ENCODE measurements at places on chromosomes 6 and 20.

GRCh38 chr6:39428816-39429215, 106.3 kb upstream of the KCNK16 start:
- no peak for DNase-seq

GRCh38 chr20:48703511-48704219, 124.1 kb downstream of the PREX1 start:
- no peak for DNase-seq

DNA sequence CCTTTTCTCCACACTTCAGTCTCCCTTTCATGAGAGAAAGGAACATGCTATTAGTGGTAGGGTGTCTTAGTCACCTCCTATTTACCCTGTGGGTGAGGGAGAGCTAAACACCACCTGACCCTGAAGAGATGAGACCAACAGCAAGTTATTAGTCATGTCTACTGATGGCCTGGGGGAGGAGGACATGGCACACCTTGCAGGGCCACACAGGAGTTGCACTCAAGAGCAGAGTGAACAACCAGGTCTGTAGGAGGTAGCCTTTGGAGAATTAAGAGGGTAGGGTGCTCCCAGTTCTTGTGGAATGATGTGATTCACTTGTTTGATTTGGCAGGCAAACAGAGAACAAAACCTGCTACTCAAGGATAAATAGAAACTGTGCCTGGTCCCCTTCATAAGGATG, 82.7 kb upstream of the FABP7 start:
- DNase-seq: no peak

GRCh38 chr6:139591075-139591865, 216.8 kb upstream of the CITED2 start:
- no peak for DNase-seq

GRCh38 chr6:104784884-104785283, 74.8 kb downstream of the HACE1 start:
- no peak for DNase-seq

GRCh38 chr6:13299403-13299821, 28.9 kb downstream of the TBC1D7 start:
- DNase-seq: no peak

- DNase-seq: no peak
Measured at GRCh38 chr6:157374889-157375443, 6.0 kb upstream of the ZDHHC14 start.

DNA sequence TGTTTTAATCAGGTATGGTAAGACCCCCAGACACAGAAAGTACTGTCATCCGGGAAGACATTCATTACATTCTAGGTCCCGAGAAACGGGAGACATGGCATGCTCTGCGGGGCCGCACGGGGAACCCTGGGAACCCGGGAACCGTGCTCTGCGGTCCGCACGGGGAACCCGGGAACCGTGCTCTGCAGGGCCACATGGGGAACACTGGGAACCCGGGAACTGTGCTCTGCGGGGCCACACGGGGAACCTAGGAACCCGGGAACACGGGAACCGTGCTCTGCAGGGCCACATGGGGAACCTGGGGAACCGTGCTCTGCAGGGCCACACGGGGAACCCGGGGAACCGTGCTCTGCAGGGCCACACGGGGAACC, 165.6 kb upstream of the SULF2 start:
- DNase-seq: no peak

GRCh38 chr6:170004585-170005210, 253.3 kb downstream of the ERMARD start:
- no peak for DNase-seq

- DNase-seq: no peak
Measured at GRCh38 chr20:38307371-38308046, 3.6 kb downstream of the BPI start.

- DNase-seq: no peak
Measured at GRCh38 chr20:4775322-4776078, 53.8 kb downstream of the PRND start.

- no peak for DNase-seq
Measured at GRCh38 chr6:110471726-110472365, 4.6 kb downstream of the SLC22A16 start.

DNA sequence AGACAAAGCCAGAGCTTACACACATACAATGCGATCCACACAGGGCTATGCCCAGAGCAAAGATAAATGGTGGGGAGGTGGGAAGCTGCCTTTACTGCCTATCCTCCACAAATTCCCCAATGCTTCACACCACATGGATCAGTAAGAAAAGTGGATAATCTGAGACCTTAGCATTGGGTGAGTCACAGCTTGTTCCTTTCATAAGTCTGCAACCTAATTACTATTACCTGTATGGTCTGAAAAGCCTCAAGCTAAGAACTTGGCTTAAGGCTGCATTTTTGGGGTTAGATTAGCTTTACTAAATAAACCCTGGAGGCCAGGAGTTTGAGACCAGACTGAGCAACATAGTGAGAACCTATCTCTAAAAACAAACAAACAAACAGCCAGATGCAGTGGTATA, 66.0 kb upstream of the BTBD3 start:
- DNase-seq: no peak

GRCh38 chr6:112288475-112288874, 34.1 kb upstream of the LAMA4 start:
- no peak for DNase-seq

DNA sequence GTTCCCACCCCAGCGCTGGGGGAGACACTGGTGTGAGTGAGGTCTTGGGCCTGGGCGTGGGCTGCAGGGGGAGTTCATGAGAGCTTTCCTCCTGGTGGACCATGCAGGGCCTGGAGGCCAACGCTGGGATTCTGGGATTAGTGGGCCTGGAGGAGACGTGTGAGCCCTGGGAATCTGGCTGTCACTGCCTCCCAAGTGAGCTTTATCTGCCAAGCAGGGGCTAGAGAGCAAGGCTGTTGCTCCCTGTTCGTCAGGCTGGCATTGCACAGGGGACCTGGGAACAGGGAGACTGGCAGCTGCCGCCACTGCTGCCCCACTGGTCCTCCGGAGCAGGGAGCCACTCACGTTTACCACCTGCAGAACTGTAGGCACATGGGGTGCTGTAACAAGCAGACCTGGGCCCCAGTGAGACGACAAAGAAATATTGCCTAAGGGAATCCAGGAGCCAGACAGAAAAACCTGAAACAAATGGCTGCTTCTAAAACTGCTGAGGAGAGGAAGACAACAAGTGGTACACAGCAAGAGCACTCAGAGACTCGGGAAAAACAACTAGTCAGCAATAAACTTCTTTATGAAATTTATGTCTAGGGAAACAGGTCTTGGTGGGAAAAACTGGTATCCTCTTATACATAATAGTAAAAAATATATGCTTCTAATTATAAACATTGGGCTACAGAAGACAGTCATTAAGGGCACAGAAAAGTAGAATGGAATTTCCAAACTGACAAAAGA, 45.2 kb downstream of the PPP1R3G start:
- no peak for DNase-seq

DNA sequence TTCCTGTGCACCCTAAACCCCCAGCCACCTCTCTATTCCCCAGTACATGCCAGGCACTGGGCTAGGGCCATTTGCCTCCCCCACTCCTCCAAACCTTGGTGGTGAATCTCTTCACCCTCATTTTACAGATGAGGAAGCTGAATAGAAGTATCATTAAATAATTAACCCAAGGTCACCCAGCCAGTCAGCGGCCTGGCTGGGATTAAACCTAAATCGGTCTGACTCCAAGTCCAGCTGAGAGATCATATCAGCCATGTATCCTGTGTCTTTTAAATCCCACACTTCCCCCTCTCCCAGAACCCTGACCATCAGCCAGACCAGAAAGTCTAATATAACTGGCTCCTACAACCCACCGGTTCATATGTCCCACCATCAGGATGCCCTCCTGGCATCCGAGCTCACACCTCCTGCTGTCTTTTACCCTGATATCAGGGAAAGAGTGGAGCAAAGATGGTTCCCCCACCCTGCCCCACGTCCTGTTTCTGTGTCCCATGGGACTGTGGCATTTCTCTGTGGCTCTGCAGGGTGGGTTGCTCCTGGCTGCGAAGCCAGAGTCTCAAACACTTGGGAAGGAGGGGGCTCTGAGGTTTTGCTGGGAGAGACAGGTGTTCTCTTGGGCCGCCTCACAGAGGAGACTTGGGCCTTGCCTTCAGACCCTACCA, 145.3 kb downstream of the VEGFA start:
- no peak for DNase-seq

GRCh38 chr6:54255886-54256285, 52.4 kb upstream of the TINAG start:
- no peak for DNase-seq

DNA sequence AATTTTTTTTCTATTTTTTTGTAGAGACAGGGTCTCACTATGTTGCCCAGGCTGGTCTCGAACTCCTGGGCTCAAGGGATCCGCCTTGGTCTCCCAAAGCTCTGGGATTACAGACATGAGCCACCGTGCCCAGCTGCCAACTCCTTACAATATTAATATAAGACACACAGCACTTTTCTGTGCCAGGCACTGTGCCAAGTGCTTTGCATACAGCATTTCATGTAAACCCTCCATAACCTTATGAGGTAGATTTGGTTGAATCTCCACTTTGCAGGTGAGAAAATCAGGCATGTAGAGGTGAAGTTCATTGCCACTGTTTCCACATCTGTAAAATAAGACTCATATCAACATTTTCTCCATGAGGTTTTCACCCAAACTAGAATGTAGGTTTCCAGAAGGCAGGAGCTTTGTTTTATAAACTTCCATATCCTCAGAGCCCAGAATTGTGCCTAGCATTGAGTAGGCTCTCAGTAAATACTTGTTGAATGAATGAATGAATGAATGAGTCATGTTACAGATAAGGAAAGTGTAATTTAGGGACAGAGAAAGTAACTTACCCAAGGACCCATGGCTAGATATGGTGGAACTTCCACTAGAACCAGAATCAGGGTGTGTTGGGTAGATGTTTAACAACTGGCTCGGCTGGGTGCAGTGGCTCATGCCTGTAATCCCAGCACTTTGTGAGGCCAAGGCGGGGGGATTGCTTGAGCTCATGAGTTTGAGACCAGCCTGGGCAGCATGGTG, 3.0 kb upstream of the CTNNBL1 start:
- DNase-seq: peak; percentile 38

DNA sequence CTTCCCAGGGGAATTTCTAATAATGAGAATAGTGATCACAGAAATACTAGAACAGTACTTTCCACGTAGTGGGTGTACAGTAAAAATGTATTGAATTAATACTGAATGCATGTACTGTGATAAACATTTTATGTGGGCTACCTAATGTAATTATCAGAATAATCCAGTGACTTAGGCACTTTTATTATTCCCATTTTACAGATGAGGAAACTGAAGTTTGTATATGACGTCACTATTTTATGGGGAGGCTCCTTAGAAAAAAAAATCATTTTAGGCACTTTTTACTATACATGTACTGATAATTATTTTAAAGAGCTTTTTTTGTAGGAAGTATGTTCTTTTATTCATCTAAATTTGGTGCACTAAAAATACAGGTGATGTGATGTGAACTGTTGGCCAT, 275.6 kb upstream of the TAB2 start:
- no peak for DNase-seq

DNA sequence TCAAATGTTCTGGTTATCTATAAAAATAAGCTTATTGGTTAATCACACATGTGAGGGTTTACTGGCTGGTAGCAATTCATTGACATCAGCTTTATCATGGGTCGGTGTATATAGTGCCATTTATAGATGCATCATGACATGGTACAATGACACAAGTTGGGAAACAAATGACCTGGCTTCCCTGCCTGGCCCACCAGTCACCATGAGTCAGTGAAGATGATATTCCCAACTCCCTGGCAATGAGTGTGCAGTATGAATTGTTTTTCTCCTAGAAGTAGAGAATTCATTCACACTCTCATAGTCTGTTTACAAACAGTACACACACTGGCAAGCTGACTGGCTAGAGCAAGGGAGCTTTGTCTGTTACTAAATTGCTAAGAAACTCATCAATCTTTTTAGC, 37.2 kb upstream of the CALHM6 start:
- no peak for DNase-seq

DNA sequence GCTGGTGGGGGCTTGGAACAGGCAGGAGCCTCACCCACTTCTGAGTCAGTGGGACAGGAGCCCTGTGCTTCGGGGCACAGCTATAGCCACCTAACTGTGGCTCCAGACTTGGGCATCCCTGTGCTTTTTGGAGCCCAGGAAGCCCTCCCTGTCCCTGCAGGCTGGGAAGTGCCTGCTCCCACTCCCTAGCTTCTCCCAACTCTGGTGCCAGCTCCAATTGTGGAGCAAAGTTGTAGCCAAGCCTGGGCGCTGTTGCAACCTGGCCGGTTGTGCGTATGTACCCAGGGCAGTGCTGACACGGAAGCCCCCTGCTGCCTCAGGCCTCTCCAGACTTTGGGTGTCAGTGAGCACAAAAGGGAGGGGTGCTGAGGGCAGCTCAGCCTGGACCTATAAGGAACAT, 601.7 kb upstream of the GJE1 start:
- DNase-seq: no peak

DNA sequence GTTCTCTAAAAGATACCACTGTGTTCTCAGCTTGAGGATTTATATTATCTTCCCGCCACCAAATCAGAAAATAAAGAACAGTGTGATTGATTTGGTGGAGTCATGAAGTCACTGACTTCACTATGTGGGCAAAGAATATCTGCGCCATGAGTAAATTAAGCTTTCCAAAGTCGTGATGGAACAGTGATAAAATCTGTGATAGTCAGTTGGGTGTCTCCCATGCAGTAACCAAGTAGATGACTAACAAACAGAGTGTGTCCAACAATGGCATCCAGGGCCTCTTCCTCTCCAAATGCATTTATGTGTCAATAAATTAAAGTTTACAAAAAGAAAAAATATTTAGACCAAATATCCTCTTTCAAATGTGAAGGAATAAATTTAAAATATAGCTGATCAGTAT, 87.0 kb upstream of the DST start:
- DNase-seq: no peak

- no peak for DNase-seq
Measured at GRCh38 chr6:20318851-20319387, 82.8 kb upstream of the E2F3 start.

DNA sequence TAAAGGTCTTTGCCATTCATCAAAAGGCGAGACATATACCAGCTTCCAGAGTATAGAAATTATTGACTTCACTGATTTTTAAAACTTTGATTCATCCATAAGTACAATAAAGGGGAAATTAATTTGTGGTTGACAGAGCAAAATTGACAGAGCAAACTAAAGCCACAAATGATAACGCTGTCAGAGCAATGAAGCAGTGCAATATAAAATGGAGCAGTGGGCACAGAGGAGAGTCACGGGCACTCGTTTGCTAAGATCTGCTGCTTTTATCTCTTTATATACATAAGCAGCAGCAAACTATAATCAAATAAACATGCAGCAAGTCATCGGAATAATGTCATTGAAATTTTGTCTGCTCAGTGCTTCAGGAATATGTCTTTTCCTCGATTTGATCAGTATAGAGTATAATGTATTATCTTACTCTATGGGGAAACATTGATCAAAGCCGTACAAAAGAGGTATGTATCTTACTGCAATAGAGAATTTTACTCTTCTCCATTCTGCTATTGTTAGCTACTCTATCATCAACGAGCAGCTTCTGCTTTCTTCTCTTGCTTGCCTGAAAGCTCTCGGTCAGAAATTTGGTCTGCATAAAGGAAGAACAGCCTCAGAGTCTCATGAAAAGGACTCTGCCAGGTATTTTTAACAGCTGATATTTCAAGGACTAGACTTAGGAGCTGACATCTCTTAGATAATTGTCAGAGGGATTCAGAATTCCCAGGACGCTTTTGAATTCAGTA, 546.0 kb upstream of the ARID1B start:
- DNase-seq: no peak
